ENCODE measurements at places on chromosomes 11 and 22.

DNA sequence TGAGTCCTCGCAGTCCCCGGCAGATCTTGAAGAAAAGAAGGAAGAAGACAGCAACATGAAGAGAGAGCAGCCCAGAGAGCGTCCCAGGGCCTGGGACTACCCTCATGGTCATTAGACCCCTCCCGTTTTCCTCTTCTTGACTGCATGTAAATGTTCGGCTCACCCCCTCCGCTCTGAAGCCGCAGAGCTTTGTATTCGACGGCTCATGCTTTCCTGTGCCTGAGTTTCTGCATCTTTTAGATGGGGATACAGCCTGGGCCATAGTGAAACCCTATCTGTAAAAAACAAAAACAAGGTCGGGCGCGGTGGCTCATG lies 7.7 kb downstream of the USP18 start:
- no peak for DNase-seq

GRCh38 chr11:46176421-46176820 lies 55.2 kb upstream of the PHF21A start:
- no peak for DNase-seq

DNA sequence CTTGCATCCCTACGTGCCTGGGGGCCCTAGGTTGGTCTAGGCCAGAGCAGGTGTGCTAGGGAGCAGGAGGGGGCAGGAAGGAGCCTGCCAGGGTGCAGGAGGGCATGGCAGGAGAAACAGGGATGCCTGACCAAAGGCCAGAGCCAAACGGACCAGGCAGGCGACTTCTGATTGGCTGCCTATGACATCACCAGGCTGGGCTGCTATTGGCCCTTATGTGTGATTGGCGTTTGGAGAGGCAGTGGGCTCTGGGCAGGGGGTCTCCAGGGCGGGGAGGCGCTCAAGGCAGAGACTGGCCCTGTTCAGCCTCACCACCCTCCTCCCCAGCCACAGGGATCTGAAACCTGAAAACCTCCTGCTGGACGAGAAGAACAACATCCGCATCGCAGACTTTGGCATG lies 44.4 kb downstream of the MOB2 start:
- DNase-seq, result no peak

DNA sequence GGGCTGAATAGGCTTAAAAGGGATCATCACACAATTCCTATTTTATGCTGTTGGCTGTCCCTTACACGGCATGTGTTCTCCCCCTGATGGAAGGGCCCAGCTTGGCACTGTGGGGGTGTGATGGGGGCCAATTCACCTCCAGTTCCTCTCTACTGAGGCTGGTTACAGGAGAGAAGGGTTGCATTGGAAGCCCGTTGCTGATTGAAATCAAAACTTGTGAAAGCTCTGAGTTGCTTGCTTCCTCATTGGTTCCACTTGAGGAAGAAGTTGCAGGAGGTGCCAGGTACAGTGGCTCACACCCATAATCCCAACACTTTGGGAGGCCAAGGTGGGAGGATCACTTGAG lies 13.3 kb upstream of the PRG2 start:
- DNase-seq, result no peak

DNA sequence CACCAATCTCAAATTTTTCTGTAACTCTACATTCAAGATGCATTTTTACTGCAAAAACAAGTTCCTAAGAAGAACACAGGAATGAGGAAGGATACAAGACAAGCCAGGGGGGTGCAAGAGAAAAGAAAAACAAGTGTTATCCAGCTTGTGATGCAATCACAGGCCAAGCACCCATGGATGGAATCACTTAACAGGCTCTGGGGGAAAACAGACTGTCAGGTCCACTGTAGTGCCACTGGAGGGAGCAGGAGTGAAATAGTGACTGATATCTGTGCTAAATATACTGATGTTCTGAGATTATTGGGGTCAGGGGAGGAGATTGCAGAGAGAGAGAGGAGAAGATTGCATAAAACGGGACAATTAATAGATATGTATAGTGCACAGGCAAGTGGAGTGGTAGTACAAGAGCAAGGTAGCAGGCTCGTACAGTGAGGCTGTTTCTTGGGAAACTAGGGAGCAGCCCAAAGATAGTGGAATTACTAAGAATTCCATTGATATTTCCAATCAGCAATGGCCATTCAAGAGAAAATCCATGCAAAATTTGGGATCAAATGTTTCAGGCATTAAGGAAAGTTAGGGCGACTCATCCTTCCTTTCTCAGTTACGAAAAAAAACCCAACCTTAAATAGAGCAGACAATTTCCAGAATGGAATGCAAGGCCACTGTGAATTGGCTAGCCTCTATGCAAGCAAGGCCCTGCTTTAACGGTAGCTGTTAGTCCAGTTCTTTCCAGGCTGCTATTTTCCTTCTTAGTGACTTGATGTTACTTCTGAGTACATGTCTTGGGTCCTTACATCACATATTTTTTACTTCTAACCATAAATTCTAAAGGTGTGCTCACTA lies 52.2 kb upstream of the CEP126 start:
- DNase-seq, result no peak

DNA sequence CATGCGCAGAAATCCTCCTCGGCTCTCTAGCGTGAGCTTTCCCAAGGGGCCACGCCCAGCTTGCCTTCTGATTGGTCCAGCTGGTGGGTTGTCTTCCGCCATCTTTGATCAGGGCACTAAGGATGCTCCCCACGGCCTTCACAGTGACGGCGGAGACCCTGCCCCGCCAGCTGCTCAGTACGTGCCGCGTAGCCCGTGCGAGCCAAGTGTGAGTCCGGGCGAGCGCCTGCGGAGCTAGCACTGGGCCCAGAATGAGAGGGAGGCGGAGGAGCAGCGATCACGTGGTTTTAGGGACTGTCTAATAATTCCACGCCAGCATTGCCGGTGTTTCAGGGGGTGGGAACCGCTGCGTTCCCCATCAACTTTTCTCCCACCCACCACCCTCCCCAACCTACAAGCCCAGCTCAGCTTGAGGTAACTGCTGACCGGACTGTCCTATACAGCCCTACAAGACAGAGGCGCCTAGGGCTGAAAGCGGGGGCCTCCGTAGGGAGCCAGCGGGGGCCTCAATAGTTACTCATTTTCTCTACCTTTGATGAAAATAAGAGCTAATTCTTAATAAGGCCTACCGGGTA lies 1.5 kb upstream of the MTFP1 start:
- no peak for DNase-seq

GRCh38 chr11:118896472-118896913 lies 12.8 kb downstream of the CXCR5 start:
- no peak for DNase-seq

DNA sequence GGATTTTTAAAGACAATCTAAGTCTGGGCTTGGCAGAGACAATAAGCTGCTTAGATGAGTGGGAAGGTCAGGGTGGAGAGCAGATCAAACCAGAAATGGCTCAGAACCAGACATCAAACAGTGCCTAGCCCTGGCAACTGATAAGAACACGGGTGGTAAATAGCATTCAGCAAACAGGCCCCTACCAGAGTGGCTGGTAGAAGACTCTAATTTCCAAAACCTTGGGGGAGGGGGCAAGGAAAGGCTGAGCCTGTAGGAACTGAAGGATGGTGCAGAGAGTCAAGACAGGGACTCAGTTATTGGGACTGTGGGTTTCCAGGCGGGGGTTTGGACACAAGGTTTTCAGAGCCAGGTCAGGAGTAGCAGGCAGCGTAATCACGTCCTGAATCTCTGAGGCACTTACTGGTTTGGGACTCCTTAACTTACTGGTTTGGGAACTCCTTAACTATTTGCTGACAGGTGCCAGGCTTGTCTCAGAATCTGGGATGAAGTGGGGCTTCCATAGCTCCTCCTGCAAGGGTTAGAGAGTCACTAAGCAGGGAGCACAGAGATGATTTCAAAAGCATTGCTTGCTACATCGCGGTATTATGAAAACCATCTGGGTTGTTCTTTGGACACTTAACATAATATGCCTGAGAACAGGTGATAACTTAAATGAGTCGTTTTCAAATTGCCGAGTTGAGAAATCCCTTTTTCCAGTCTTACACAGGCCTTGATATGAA lies 5.7 kb upstream of the ABTB2 start:
- no peak for DNase-seq

GRCh38 chr11:22808571-22809197 lies 20.9 kb downstream of the SVIP start:
- DNase-seq, result no peak

- no peak for DNase-seq
Measured at GRCh38 chr11:116686866-116687265, 85.9 kb downstream of the BUD13 start.

DNA sequence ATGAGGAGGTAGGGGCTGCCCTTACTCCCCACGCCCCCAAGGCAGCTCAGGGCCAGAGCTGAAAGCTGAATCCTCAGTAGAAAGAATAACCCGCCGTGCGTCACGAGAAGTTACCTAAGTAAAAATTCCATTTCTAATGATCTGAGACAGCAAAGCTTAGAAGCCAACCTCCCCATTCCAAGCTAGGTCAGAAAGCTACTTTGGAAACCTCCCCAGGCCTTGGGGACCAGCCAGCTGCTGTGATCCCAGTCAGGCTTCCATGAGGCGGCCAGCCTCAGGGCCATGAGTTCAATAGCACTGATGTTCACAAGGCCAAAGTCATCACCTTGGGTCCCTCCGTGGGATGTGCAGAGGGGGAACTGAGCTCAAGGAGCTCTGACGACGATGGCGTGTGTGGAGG lies 6.9 kb downstream of the SHISAL1 start:
- DNase-seq, result no peak

GRCh38 chr11:130308886-130309285 lies 5.8 kb downstream of the ZBTB44 start:
- no peak for DNase-seq

DNA sequence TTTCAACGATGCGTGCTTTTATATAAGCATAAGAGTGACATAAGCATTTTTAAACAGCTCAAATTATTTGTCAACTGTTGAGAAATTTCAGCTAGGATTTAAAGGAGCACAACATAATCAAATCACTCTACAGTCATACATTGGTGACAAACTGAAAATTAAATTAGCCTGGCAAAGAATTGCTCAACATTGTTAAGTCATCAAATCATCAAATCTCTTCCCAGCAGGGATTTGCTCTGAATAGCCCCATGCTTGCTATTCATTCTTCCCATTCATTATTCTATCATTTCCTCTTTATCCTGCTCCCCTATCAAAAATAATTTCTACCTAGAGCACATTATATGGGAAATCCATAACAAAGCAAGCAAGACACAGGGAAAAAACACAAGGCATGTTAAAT lies 198.7 kb upstream of the LUZP2 start:
- DNase-seq, result no peak

DNA sequence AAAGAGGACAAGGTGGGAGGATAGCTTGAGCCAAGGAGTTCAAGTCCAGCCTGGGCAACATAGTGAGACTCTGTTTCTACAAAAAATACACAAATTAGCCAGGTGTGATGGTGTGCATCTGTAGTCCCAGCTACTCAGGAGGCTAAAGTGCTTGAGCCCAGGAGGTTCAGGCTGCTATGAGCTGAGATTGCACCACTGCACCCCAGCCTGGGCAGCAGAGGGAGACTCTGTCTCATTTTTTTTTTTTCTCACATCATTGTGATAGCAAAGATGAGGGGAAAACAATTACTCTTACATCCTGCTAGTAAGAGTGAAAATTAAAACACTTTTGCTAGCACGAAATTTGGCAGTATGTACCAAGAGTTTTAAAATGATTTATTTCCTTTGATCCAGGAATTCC lies 463.7 kb downstream of the TMEM135 start:
- no peak for DNase-seq

GRCh38 chr11:18259259-18259658 lies 6.8 kb upstream of the SAA1 start:
- no peak for DNase-seq

- no peak for DNase-seq
Measured at GRCh38 chr22:22520020-22520656, at the start of gene ZNF280A. ZNF280A (minus strand) TSS chr22:22520270; CDS start chr22:22515630, 4,640 bp downstream.

- peak; percentile 68 for DNase-seq
Measured at GRCh38 chr22:25475257-25476022, 89.0 kb upstream of the GRK3 start.

DNA sequence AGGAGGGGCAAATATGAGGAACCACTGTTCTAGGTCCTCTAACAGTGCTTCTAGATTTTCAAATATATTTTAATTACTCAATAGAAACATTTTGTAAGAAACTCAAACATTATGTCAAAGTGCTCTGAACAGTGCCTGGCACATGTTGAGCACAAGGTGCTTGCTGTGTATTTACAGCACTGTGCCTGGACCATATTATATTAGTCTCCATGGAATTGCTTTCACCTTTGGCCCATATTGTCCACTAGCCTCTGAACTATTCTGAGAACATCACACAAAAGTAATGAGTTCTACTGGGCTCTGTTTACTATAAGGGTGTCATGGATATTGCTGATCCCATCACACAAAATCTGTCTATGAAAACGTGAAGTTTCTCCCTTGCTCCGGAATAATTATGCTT lies 76.7 kb downstream of the PPFIBP2 start:
- DNase-seq, result no peak

DNA sequence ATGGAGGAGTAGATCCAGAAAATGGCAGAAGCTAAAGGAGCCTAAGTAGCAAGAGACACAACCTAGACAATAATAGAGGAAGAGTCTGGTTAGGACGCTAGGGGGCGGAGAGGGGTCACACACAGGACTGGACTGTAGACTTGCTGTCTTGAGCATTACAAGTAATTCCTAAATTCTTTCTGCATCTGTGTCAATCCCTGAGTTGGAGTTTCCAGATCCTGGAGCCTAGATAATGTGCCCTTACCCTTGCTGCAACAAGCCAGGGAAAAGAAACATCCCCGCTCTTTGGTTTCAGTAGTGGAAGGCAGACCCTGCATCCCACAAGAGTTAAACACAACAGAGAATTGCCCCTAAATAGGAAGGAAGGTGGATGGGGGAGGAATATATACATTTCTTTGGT lies 14.9 kb upstream of the CCDC73 start:
- peak; percentile 23 for DNase-seq

GRCh38 chr22:17152971-17153370 lies 6.1 kb downstream of the HDHD5 start:
- DNase-seq, result no peak

GRCh38 chr22:47465222-47465621 lies 702.8 kb downstream of the TBC1D22A start:
- no peak for DNase-seq

DNA sequence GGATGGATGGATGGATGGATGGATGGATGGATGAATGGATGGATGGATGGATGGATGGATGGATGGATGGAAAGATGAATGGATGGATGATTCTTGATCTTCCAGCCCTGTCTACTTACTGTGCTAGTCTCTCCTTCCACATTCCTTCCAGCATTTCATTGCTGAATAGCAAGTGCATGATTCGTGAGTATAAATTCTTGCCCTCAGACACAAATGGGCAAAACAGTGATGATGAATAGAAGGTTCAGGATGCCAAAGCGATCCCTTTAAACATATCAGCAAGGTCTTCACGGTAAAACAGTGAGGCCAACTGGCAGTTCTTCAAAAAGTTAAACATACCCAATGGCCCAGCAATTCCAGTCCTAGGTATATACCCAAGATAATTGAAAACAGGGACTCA lies 400.2 kb downstream of the MN1 start:
- no peak for DNase-seq

- no peak for DNase-seq
Measured at GRCh38 chr22:44909241-44909640, 100.6 kb downstream of the PHF21B start.

GRCh38 chr11:73384531-73384871 lies 8.3 kb downstream of the RELT start:
- DNase-seq, result no peak
